Fibroblast of skin of scalp (primary cell): ENCODE measurements at places on chromosomes 11 and 22.
A peak's percentile ranks its signal among the peaks of the same experiment; 100 is the strongest.

- peak; percentile 73 for DNase-seq
Observed at GRCh38 chr11:129960216-129961214, 42.1 kb downstream of the PRDM10 start.

DNA sequence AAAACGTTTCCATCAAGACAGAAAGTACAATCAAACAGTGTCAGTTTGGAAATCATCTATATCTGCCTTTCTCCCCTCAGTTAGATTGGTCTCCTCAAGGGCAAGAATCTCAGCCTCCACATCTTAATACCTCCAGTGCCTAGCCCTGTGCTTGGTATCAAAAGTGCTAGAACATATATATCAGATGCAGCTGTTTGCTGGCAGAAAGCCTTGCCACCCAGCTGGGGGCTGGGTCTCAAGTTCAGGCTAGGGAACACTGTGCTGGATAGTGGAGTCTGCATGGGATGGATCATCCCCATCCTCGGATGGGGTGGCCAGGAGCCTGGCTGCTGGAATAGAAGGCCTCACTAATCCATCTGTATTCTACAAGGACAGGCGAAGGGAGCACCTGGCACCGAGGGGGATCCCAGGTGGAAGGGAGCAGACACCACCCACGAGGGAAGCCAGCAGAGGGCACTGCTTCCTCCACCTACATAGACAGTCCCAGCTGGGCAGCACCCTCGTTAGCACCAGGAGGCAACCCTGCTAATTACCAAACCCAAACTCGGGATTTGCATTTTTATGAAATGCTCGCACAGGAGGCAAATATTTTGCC is 602.2 kb downstream of the BUD13 start:
- no peak for DNase-seq

DNA sequence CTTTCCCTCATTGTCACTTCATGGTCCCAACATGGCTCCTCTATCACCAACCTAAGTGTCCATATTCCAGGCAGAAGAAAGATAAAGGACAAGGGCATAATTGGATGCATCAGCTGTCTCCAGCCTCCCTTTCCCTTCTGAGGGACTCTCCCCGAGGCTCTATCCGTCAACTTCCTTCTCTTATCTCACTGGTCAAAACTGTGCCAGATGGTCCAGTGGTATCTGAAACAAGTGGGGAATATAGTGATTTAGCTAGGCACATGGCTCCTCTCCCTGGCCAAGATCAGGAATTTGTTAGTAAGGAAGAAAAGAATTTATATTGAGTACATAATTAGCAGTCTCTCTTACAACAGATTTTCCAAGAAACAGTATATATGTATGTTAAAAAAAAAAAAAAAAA is 12.6 kb upstream of the SPON1 start:
- no peak for DNase-seq

DNA sequence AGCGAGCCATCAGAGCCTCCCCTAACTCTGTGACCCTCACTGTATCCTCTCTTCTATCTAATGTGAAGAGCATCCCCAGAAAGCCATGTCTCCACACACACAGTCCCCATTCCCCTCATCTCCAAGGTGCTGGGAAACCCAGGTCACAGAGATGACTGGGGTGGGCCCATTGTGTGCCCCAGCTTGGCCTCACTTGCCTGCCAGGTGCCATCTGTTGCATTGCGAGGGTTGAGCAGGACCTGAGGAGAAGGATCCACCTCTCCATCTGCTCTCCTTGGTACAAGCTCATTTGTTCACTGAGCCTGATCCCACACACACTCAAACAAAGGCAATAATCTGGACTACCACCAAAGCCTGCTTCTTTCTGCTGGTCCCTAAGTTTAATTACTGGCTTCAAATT is 118.8 kb downstream of the SPATA19 start:
- no peak for DNase-seq

GRCh38 chr11:78325274-78325781 is 92.3 kb downstream of the GAB2 start:
- DNase-seq, result no peak

DNA sequence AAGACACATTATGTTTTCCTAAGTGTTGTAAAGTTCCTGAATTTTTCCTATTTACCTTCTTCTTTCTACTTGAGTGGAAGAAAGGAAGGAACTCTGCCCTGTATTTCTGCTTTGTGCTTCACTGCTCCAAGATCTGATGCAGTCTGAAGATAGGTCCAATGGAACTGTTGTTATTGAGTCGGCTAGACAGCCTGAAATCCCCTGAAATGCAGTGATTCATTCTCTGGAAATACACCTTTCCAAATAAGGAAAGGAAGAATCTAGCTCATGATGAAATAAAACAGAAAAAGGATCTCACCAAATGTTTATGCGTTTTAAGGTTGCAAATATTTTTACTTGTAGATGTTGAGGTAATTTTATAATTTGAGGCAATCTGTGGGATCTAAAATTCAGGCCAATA is 322.8 kb downstream of the GUCY1A2 start:
- peak; percentile 83 for DNase-seq

DNA sequence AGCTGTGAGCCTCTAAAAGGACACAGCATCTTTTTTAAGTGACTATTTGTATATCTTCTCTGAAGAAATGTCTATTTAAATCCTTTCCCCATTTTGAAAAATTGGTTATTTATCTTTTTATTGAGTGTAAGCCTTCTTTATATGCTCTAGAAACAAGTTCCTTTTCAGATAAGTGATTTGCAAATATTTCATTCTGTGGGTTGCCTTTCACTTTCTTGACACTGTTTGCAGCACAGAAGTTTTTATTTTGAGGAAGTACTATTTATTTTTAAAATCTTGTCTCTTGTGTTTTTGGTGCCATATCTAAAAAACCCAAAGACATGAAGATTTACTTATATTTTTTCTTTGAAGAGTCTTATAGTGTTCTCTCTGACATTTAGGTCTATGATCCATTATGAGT is 40.1 kb upstream of the LYVE1 start:
- no peak for DNase-seq

DNA sequence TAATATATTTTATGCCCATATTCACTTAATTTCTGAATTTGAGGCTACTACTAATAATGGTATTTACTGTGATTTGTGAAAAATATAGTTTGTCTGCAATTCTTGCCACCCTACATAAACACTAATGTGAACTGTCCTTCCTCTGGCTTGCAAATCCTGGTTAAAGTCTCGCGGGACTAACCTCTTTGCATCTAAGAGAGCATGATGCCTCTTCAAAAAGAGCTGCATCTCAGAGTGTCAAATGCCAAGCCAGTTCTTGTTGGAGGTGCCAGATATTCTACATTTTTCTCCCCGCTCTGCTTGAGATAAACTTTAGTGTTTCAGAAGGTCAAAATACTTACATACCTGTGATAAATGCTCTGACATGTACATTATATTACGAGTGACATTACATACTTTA is 2.1 kb downstream of the ARHGAP42 start:
- DNase-seq, result peak; percentile 19

GRCh38 chr11:42462558-42463310 is 849.1 kb upstream of the API5 start:
- peak; percentile 75 for DNase-seq

DNA sequence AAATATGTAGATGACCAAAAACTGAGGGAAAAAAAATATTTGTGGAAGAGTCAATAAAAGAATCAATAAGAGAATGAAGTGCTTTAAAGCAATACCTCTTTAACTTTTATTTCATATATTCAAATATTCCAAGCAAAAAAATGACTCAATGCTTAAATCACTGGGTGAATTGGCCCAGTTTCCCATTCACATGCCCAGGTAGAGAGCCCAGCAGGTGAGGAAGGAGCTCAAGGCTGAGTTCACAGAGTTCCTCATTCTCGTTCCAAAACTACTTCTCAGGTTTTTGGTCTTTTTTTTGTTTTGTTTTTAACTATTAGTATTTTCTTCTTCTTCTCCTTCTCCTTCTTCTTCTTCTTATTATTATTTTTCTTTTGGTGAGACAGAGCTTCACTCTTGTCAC is 30.2 kb downstream of the SLC1A2 start:
- no peak for DNase-seq

- DNase-seq, result peak; percentile 9
Observed at GRCh38 chr11:60756307-60757032, at the start of gene MS4A15. MS4A15 (plus strand) TSS chr11:60756867; CDS start chr11:60763734, 6,867 bp downstream.

- no peak for DNase-seq
Observed at GRCh38 chr11:130876931-130877915, 39.1 kb downstream of the SNX19 start.

DNA sequence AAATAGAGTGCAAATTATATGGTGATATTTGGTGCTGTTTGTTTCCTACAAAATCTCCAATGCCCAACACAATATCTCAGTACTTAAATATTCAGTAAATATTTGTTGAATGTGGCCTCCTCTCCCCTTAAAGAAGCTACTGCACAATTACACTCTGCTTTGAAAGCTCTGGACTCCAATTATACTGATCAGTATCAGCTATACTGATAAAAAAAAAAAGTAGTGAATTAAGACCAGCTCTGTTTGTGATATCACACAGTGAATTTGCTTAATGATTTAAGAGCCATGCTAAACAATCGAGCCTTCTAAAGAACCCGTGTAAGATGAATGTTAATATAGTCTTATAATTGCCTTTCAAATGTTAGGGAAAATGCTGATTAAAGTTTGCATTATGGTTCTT is 543.2 kb upstream of the API5 start:
- DNase-seq, result no peak

GRCh38 chr11:61775606-61776554 is 16.5 kb downstream of the TMEM258 start:
- no peak for DNase-seq

GRCh38 chr11:65695459-65696241 is 16.4 kb upstream of the KAT5 start:
- DNase-seq, result no peak

GRCh38 chr11:88508418-88508758 is 170.9 kb upstream of the CTSC start:
- DNase-seq, result no peak

- no peak for DNase-seq
Observed at GRCh38 chr22:46077669-46078099, 72.6 kb upstream of the PPARA start.
